Caco-2 (cell line): ENCODE measurements at places on chromosomes 2 and 18.

- no peaks in the 10 kb centered on the region for H3K27me3 ChIP-seq
- no peak overlapping the region for H3K4me3 ChIP-seq
- H3K27ac ChIP-seq, result no peak overlapping the region
- H3K36me3 ChIP-seq, result no peaks in the 10 kb centered on the region
- H3K4me1 ChIP-seq, result peaks cover 24% of the 10 kb centered on the region
These were observed 71.7 kb upstream of the WDR75 start for GRCh38 chr2:189369566-189369965.

DNA sequence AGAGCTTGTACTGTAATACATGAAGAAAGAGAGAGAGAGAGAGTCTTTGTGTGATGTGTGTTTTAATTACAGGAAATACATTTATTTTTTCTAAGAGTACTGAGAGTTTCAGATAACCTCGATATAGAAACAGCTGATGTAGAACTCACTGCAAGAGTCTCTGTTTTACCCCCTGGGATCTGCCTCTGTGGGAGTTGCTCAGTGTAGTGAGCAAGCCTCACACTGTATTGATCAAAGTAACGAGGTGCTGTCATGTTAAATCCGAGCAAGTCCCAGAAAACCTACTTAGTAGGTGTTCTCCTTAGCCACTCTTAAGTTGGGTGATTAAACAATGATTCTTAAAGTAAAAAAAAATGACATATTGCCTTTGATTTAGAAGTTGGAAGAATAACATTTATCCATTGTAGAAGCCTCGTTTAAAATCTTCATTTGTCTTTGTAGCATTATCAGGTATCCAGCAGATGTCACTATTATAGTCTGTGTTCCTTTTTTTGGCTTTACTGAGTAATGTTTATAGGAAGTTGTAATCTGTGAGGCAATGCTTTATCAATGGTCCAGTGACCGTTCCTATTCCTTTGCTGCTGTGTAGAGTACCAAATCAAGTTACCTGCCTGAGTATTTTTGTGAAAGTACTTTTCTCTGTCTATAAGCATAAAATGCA, 219.0 kb downstream of the MYO3B start:
- no peaks in the 10 kb centered on the region for H3K36me3 ChIP-seq
- H3K27me3 ChIP-seq, result no peaks in the 10 kb centered on the region
- no peak overlapping the region for H3K4me3 ChIP-seq
- DNase-seq, result peak; percentile 15

DNA sequence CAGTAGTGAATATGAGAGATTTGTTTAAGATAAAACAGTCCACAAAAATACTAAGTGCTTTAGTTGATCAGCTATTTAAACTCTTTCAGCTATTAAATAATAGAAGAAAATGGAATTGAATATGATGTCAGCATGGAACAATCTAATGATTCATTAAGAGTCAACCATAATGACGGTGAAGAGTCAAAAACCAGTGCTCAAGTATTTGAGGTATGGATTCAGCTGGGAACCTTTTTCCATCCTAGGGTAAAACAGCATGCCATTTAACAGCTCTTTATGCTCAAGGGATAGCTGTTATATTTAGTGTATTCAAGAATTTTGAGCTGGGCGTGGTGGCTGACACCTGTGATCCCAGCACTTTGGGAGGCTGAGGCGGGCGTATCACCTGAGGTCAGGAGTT, 29.7 kb downstream of the CARF start:
- DNase-seq, result no peak
- no peaks in the 10 kb centered on the region for H3K4me1 ChIP-seq
- H3K27ac ChIP-seq, result no peak overlapping the region
- no peaks in the 10 kb centered on the region for H3K27me3 ChIP-seq
- no peaks in the 10 kb centered on the region; the same call in 1 of the 2 replicates for H3K36me3 ChIP-seq
- H3K4me3 ChIP-seq, result no peak overlapping the region

DNA sequence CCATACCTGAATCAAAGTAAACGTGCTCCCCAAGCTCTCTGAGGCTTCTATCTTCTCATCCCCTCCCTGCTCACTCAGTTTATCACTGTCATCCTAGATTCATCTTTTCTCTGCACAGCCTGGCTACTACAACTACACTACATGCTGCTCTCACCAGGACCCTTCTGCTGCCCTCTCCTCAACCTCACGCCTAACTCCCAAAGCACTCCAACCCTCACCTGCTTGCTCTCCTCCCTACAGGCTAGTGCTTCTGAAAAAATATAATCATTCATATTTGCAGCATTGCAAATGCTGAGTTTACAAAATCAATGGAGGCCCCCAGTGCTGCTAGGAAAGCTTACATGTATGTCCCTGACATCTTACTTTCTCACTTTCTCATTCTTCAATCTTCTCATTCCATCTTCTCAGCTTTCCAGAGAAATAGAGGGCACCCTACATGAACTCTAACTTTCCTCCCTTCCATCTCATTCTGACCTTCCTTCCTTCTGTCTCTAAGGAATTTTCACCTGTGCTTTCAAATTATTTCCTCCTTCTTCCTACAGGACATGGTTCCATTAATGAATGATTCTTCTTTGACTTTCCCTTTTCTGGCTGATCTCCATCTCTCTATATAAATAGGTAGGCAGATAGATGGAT, 36.3 kb downstream of the EVA1A start:
- H3K27me3 ChIP-seq, result no peaks in the 10 kb centered on the region
- H3K4me1 ChIP-seq, result peaks cover 37% of the 10 kb centered on the region
- DNase-seq, result no peak
- H3K4me3 ChIP-seq, result no peak overlapping the region
- no peak overlapping the region for H3K27ac ChIP-seq

DNA sequence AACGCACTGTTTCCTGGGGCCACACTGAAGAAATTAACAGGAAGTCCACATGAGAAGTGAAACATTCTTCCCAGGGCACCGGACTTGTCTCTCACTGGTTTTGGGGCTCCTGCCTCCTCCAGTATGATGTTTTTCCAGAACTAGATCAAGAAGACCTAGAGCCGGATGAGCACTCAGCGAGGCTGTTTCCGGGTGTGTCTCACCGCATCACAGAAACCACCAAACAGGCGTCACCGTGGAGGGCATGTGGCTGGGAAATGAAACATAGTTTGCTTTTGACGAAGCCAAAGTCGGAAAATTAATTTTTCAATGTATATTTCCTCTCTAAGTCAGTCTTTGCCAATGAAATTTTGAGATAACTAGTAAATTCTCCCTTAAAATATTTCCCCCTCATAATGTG, 314.0 kb upstream of the SALL3 start:
- H3K36me3 ChIP-seq, result no peaks in the 10 kb centered on the region
- DNase-seq, result no peak
- H3K4me3 ChIP-seq, result no peak overlapping the region
- H3K27me3 ChIP-seq, result no peaks in the 10 kb centered on the region

GRCh38 chr2:119350311-119350998, 16.2 kb downstream of the C2orf76 start:
- no peaks in the 10 kb centered on the region for H3K4me1 ChIP-seq
- no peaks in the 10 kb centered on the region for H3K27me3 ChIP-seq
- peak; percentile 7 for DNase-seq
- H3K4me3 ChIP-seq, result no peak overlapping the region
- no peaks in the 10 kb centered on the region for H3K36me3 ChIP-seq

GRCh38 chr2:229431327-229431954, 160.4 kb upstream of the PID1 start:
- H3K36me3 ChIP-seq, result no peaks in the 10 kb centered on the region
- H3K27ac ChIP-seq, result no peak overlapping the region
- no peaks in the 10 kb centered on the region for H3K4me1 ChIP-seq
- H3K4me3 ChIP-seq, result no peak overlapping the region

GRCh38 chr2:228344531-228344930, 163.0 kb upstream of the SPHKAP start:
- H3K27me3 ChIP-seq, result no peaks in the 10 kb centered on the region
- no peak overlapping the region for H3K27ac ChIP-seq
- no peaks in the 10 kb centered on the region for H3K4me1 ChIP-seq
- no peak for DNase-seq
- H3K4me3 ChIP-seq, result no peak overlapping the region
